Brain pericyte (primary cell): ENCODE measurements at places on chromosomes 7 and 10.

DNA sequence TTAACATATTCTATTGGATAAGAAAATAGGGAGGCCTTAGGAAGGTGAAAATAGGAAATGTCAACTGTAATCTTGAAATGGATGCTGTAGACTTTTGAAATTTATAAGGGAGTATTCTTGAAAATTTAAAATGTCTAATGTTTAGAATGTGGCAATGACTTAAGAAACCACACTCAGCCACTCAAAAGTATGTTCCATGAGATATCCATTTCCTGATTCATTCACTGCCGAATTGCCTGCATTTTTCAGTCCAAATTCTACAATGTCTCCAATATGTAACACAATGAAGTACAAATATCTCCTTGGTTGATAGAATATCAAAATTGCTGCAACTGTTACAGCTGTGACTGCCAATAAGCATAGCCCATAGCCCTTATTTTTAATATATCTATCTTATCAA is 25.9 kb downstream of the PRKG1 start:
- no peak for DNase-seq

- no peak for DNase-seq
These were observed 63.1 kb downstream of the DLG5 start for GRCh38 chr10:77863446-77863845.

GRCh38 chr10:72173619-72174296 is 42.1 kb upstream of the ANAPC16 start:
- DNase-seq: no peak

DNA sequence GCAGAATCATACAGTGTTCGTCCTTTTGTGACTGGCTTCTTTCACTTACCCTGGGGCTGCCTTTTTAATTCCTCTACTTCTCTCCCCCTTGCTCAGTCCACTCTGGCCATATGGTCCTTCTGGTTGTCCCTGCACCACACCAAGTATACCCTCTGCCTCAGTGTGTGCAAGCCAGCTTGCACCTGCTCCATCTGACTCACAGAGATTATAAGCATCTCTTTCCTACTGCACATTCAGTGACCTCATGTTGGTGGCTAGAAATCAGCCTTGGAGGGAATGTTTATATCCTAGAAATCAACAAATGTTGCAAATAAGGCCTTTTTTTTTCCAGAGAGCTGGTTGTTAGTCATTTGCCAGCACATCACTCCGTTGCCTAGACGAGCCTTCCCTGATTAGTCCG is 67.5 kb upstream of the C10orf90 start:
- no peak for DNase-seq

- DNase-seq: no peak
These were observed 95.5 kb upstream of the RNF32 start for GRCh38 chr7:156544919-156545715.

GRCh38 chr10:133465191-133465949 is 11.6 kb downstream of the SCART1 start:
- no peak for DNase-seq

- DNase-seq: no peak
These were observed 7.3 kb downstream of the SCART1 start for GRCh38 chr10:133461027-133461426.

DNA sequence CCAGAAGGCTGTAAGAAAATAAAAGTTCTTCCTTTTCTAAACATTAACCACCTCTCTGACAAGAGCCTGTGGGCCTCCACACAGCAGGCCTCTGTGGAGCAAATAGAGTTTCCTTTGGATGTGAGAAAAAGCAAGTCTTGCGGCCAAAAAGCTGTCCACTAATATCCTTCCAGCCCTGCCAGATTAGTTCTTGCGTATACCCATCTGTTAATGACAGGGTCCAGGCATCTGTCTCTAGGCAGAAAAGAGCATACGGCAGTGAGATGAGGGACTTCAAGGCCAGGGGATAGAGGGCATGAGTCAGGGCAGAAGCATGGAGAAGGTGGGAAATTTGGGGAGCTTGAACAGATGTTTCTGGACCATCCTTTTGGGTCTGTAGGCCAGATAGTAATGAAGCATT is 164.9 kb downstream of the NSUN6 start:
- DNase-seq: no peak

DNA sequence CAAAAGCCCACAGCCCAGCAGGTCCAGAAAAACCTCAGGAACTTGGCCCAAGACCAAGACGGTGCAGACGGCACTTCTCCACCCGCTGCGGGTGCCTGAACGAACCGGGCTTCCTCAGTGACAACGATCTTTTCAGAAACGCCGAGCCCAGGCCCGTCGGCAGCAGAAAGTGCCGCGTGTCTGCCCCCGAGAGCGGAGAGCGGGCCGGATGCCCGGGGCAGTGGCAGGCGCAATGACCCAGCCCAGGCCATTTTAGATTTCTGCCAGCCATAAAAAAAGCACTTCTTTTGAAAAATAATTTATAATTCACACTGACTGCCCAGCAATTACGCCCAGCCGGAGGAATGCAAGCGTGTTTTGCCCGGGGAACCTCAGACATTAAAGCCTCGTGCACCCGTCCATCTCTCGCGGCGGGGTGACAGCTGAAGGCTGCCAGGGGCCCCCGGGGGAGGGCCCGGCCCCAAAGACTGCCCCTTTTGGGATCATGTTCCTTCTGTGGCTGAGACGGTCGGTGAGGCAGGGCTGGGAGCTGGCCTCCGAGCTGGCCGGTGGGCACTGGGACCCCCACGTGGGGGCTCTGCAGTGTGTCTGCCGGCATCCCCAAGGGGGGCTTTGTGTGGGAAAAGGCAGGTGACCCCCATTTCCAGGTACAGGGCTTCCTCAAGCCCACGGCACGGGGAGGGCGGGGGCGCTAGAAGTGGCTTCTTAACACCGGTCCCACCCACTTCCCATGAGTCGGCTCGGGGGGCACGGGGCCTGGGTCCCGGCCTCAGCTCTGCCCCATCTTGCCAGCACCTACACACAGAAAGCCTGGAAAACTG is 71.3 kb upstream of the PDGFA start:
- DNase-seq: no peak

DNA sequence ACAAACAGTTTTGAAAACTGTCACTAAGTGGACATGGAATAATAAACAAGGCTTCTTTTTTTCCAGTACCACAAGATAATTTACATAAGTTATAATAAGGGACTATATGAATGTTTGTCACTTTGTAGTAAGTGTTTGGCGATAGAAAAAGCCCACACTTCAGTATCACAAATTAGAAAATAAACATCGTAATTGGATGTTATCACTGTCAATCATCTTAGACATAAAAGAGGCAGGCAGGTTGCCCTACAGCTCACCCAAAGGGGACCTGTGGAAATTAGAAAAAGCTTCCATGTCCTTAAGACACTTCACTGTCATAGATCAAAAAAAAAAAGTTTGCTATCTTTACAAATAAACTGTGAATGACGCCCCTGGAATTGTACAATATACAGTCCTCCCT is 3.6 kb upstream of the NOC3L start:
- DNase-seq: no peak

GRCh38 chr10:120077707-120078492 is 185.4 kb downstream of the SEC23IP start:
- no peak for DNase-seq

- DNase-seq: no peak
These were observed 120.3 kb upstream of the PTPRZ1 start for GRCh38 chr7:121752706-121753105.

DNA sequence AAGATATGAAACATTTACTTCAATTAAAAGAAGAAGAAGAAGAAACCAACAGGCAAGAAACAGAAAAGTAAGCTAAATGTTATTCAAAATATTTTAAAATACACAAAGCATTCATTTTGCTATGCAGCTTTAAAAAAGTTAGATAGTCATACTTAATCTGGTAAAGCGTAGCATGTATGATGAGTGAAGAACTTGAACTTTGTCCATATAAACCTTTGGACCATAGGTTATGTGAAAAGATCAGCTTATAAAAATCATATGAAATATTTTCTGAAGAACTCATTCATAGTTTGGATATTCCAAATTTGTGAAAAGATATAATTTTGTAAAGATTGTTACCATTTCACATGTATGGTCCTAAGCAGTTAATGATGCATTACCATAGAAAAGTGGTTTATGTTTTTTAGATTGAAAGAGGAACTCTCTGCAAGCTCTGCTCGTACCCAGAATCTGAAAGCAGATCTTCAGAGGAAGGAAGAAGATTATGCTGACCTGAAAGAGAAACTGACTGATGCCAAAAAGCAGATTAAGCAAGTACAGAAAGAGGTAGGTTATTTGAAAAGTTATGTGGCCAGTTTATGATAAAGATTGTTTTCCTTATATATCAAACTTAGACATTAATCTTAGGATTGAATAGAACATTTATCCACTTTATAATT is 37.3 kb downstream of the KIF20B start:
- DNase-seq: no peak

DNA sequence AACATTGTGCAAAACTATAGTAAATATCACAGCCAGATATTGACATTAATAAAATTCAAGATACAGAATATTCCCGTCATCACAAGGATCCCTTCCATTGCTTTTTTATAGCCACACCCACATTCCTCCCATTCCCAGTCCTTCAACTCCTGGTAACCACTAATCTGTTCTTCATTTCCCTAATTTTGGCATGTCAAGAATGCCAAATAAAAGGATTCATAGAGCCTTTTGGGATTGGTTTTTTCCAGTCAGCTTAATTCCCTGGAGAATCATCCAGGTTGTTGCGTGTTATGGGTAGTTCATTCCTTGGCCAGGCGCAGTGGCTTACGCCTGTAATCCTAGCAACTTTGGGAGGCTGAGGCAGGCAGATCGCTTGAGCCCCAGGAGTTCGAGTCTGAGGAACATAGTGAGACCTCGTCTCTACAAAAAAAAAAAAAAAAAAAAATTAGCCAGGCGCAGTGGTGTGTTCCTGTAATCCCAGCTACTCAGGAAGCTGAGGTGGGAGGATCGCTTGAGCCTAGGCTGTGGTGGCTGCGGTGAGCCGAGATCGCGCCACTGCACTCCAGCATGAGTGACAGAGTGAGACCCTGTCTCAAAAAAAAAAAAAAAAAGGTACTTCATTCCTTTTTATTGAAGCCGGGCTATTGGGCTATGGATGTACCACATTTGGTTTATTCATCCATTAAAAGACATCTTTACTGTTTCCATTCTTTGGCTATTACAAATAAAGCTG is 2.7 kb downstream of the OGDH start:
- no peak for DNase-seq

DNA sequence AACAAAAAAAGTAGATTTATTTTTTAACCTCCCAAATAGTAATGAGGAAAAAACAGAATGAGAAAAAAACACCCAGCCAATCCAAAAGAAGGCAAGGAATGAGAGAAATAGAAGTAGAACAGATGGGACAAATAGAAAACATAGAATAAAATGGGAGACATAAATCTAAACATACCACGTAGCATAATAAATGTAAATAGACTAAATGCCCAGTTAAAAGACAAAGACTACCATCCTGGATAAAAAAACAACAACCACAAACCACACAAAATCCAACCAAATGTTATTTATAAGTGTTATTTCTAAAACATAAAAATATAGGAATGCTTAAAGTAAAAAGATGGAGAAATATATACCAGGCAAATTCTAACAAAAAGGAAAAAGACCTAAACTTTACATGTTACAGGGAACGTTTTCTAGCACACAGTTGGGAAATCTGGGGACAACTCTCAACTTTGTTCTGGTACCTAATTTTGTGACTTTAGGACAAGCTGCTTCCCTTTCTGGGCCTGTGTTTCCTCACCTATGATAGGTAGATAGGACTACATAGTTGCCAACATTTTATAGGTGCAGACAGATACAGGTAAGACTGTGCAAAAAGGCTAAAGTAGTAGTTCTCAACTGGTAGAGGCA is 98.4 kb downstream of the SPDYE5 start:
- DNase-seq: no peak

DNA sequence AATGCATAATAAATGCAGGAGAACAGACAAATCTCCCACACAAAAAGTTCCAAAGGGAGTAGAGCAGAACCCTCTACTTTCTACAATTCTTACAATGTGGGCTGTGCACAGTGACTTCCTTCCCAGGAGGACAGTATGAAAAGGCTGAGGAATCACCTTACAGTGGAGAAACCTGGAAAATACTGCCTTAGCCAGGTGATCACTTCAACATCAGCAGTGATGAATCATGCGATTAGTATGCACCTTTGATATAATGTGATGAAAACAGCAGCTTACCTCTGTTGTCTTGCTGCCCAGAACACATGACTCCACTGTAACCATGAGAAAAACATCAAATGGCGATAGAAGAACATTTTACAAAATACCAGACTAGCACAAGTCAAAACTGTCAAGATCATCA is 329.7 kb upstream of the POM121L12 start:
- no peak for DNase-seq
